ENCODE measurements at places on chromosomes 12 and 14.

- no peak for DNase-seq
These were observed 832 bp upstream of the SYT1 start for GRCh38 chr12:78863482-78864402.

GRCh38 chr14:77844802-77845201, 44.9 kb downstream of the ADCK1 start:
- DNase-seq, result no peak

- no peak for DNase-seq
These were observed 88.5 kb downstream of the GXYLT1 start for GRCh38 chr12:42056130-42056529.

GRCh38 chr12:209851-210250, 4.1 kb downstream of the SLC6A12 start:
- no peak for DNase-seq

DNA sequence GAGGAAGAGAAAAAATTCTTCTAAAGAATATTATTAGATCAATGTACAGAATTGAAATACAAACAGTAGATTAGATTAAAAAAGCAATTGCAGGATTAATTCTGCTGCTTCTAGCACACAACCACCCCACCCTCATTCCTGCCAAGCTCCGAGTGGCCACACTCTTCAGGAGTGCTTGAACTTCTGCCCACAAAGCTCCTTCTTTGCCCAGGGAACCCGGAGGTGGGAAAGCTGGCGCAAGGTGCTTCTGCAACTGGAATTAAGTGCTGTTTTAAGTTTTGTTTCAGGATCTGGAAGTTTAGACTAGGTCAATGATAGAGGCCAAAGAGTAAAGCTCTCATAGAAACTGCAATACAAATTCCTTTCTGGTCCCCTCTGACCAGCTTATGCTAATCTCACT, 94.1 kb upstream of the BMP4 start:
- no peak for DNase-seq

- DNase-seq, result no peak
These were observed 14.8 kb upstream of the LRTM2 start for GRCh38 chr12:1805441-1806081.

DNA sequence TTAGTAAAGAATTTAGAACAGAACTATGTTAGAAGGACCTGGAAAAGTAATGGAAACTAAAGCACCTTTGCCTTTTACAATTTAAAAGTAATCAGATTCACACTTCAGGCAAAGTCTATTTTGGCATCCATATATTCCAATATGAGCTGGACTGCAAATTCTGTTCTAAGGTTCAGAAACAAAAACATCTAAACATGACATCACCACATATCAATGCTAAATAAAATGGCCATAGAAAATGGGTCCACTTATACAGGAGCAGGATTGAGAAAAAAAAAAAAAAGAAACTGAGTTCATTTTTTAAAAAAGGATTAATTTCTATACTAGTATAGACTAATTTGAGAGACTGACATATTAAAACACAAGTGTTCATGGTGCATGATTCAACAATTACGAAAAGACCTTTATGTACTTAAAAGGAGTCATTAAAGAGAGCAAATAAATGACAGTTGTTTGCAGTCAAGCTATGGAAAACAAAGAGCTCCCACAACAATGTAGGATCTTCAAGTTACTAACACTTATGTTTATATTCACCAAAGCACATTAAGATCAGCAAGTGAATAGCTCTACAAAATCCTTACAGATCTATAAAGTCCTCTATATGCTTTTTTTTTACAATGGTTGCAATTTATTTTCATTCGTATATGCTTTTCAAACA, 45.7 kb downstream of the DICER1 start:
- DNase-seq, result no peak

DNA sequence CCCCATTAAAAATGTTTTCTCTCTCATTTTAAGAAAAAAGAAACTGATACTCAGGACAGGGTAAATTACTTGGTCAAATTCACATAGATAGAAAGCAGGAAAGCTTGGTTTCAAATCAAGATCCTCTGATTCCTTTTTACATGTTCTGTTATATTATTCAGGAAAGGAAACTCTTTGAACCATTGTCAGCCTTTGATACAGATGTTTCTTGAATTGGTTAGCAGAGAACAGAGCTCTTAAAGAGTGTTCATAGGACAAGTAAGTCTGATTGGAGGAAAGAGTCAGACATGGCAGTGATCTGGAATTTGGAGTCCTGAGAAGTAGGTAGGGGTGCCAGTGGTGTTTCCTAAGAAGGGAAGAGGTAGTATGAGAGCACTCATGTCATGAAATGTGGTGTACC, 165.2 kb upstream of the BCL2L14 start:
- no peak for DNase-seq

DNA sequence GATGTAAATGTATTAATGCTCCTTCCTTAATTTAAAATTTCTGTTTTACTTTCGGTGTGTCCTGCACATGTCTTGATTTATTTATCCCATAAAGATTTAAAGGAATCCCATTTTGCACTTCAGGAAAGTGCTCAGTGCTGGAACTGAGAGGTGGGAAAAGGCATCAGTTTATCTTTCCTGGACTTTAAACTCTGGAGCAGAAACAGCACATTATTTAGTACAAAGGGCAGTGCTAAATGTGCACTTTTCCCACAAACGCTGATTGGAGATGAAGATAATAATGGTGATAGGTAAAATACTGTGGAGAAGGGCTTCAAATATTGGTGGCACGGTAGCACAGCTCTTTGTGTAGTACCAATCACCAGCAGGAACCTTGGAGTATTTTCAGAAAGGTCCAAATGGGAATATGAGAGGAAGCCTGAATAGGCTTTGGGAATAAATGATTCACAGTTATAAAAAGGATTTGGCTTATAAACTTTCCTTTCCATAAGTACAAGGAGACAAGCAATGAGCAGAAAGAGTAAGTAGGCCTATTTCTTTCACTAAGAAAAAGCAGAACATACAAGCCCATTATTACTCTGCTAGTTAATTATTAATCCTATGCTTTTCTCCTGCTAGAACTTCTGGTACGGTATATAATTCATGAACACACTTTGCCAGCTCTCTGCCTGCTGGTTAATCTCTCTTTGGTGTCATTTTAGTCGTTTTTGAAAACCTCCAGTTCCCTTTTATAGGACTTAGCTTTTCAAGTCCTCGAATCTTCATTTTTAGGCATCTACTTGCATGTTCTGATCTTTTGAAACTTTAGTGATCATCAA, 58.3 kb downstream of the SLC15A5 start:
- DNase-seq, result no peak

DNA sequence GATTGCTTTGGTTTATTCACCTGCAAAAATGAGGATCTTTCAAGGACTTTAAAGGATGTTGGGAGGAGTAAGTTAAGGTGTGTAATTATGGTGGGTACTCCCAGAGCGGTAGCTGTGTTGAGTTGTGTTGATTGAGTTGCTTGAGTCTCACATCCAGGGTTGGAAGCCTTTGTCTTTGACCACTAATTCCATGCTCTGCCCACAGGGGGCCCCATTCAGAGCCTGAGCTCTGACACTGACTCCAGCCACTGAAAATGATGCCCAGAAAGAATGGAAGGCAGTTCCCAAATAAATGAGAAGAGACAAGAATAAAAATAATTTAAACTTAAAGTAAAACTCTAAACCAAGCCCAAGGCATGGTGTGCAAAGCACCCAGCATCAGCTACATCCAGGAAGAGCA, 237.4 kb upstream of the PWP1 start:
- DNase-seq, result no peak

DNA sequence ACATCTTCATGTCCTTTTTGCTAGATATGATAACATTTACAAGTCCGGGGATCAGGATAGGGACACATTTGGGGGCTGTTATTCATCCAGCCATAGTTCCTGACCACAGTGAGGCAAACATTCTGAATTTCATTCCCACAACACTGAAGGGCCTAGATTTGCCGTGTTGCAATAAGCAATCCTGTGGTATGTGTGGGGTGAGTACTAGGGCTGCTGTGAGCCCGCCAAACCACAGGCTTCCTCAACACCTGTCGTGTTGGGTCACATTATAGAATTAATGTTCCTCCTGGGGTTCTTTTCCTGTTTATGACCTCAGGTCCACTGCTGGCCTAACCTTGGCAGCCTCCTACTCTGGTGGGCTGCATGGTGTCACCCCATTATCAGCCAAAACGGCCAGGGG, 119.2 kb downstream of the TBC1D30 start:
- DNase-seq, result no peak

DNA sequence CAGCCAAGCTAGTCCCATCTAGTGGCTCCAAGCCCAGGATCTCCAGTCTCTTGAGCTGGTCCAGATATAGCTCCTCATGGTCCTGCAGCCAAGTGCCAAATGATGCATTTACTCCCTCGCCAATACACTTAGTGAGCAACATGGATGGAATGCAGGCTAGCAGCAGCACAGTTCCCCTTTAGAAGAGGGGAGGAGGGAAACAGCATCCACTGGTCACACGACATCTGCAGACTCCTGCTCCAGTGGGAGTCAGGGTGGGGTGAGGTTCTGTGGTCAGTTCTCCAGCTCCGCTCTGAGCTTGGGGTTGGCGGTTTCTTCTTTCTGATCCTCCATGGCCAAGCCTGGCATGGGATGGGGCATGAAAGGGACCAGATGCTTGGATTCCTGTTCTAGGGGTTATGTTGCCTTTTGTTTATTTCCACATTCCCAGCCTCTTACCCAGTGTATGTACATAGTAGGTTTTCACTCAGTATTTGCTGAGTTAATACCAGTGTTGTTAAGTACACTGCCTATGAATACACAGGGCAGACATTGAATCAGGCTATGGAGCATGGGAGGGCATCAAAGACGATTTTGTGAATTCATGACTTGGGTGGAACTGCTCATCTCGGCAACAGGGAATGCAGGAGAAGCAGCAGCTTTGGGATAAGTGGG, 57.3 kb downstream of the GALNT16 start:
- DNase-seq, result peak; percentile 96

DNA sequence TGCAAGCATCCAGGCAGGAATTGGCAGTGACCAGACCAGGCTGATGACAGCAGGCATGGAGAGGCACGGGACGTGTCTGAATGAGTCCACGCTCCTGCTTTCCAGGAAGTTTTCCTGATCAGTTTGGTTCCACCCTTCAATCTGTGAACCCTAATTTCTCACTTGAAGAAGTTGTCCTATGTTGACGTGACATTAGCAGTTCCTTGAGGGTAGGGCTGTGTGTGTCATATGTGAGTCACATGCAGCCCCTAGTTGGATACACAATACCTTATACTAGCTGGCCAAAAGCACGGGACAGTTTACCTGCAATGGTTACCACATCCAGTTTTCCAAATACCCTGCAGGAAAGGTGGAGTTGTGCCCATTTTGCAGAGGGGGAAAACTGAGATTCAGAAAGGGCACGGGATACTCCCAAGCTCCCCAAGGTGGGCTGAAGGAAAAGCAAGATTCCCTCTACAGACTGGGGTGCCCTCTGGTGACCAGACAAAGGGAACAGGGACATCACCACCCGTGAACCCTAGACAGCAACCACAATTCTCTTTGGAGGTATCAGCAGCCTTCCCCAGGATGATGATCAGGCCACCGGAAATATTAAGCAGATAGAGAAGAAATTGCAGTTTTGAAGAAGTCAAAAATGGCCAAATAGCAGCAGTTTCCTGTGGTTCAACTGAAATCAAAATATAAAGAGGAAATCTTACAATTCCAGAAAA, 194.5 kb downstream of the PHETA1 start:
- no peak for DNase-seq

GRCh38 chr12:89355243-89356068, 3.2 kb upstream of the DUSP6 start:
- no peak for DNase-seq

- DNase-seq, result no peak
These were observed 413.6 kb downstream of the TMEM121 start for GRCh38 chr14:105939810-105940508.

DNA sequence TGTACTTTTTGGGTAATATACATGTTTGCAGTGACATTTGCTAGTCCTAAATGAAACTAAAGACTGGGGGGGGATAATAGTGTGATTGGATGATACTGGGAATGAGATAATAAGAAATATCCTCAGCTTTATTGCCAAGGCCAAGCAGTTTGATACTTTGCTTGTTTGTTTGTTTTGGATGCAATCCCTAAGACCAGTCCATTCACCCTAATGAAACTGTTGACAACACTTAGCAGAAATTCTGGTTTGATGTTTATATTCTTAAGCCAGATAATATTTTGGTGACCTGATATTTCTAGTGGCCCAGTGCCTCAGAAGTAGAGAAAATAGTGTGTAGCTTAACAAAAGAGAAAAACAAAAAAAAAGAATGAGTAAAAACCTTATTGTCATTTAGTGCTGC, 1.8 kb downstream of the PHC1 start:
- DNase-seq, result no peak

DNA sequence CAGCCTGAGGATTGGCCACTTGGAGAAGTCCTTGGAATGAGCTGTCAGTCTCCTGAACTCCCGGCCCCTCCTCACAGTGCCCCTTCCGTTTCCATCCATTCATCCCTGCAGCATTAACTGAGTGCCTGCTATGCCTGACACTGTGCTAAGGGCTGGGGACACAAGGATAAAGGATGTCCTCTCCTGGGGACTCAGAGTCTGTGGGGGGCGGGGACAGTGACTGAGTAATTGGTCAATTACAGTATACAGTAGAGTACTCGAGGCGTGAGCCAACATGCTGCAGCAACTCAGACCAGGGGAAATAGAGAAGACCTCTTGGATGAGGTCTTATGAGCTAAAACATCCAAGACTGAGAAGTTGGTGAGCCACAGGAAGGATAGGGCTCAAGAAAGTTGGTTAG, 43.4 kb upstream of the PWP1 start:
- DNase-seq, result no peak

DNA sequence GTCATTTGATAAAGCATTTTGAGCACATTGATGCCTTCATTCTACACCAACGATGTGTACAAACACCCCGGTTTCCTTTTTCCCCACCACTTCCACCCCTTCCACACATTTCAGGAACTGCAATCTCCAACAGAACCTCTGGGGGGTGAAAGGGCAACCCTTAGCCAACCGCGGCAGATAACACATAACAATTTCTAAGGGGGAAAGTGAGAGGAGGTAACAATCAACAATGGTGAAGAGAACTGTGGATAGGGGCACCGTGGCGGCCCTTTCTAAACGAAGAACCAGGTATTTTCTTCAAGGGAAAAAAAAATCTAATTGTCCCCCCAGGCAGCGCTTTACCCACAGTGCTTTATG, 1.1 kb downstream of the KITLG start:
- no peak for DNase-seq

DNA sequence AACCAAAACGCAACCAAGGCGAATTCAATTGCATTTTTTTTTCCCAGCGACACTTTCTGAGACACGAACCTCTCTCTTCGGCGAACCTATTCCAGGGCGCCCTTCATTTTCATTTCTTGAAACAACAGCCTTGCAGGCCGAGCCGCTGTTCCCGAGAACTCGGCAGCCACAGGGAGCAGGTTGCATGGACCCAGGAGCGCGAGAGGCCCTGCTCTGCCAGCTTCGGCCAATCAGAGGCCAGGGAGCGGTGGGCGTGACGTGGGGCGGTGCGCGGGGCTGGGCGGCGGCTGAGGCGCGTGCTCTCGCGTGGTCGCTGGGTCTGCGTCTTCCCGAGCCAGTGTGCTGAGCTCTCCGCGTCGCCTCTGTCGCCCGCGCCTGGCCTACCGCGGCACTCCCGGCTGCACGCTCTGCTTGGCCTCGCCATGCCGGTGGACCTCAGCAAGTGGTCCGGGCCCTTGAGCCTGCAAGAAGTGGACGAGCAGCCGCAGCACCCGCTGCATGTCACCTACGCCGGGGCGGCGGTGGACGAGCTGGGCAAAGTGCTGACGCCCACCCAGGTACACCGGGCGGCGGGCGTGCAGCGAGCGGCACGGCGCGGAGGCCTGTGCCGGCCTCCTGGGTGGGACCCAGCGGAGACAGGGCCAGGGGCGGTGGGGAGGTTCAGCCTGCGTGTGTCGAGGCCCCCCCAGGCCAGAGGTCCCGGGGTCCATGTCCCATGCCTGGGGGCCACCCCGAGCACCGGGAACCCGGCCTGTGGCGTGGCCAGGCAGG, at the start of gene PEBP1:
Gene PEBP1, plus strand, starts transcription at position 337 of the 771 bp plus-strand sequence. Its CDS starts 86 bp downstream, at position 423.
- peak; percentile 64 for DNase-seq

GRCh38 chr12:27822076-27822712, 42.2 kb upstream of the MANSC4 start:
- DNase-seq, result peak; percentile 68
